Thoracic aorta (tissue), 2 donors: ENCODE measurements at places on chromosomes 16 and 17.
A peak's percentile ranks its signal among the peaks of the same experiment; 100 is the strongest.

DNA sequence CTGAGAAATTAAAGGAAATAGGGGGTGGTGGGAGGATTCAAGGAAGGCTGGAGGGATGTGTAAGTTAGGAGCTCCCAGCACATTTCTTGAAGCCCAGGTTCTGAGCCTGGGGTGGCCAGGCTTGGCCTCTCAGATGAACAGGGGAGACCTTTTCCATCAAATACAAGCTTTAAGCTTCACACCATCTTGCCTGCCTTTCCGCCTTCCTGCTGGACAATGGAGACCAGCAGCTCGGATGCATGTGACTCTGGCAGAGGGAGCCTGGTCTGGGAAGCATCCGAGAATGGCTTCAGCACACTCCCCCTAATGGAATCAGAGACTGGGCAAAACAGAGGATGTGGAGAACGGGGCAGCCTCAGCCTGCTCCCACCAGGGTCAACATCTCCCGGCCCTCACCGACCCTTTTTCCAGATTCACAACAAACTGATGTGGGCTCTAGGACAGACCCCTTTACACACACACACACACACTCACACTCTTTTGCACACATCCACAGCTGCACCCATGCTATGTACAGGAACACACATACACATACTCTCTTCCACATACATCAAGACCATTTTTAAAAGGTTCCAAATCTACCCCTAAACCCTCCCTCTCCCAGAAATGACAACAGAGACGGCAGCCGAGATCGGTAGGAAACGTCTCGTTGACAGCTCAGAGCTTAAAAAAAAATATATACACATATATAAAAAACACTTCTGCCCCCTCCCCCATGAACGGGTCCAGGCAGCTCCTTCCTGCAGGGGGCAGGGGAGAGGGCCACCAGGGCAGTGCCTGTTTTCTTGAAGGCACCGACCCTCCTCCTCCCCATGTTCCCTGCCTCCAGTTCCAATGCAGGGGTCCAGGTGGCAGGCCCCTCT lies 6.5 kb upstream of the ATXN7L3 start:
- H3K36me3 ChIP-seq: peaks cover 33% of the 10 kb centered on the region
- H3K27me3 ChIP-seq: no peaks in the 10 kb centered on the region
- H3K4me3 ChIP-seq: no peak overlapping the region
- DNase-seq: no peak
- no peak overlapping the region for H3K27ac ChIP-seq
- H3K4me1 ChIP-seq: peaks cover 12% of the 10 kb centered on the region

- H3K4me1 ChIP-seq: no peaks in the 10 kb centered on the region
- no peaks in the 10 kb centered on the region for H3K27me3 ChIP-seq
- no peaks in the 10 kb centered on the region for H3K36me3 ChIP-seq
- H3K4me3 ChIP-seq: no peak overlapping the region
- H3K27ac ChIP-seq: no peak overlapping the region
- DNase-seq: no peak
These were observed 25.2 kb downstream of the B4GALNT2 start for GRCh38 chr17:49157784-49158183.

DNA sequence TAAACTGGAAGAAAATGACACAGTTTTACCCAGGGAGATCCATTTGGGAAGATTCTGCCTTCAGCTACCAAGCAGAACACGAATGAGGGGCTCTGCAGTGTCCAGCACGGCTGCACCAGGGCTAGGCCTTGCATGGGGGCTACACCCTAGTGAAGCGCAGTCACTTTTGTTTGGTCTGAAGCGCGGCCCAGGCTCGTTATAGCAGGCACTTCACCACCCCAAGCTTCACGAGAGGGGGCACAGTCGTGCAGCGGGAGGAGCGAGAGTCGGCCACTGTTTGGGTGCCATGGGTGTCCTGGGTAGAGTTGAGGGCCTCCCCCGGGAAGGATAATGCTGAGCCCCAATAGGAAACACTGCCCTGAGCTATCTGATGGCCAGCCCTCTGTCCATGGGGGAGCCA lies 21.6 kb upstream of the IL17C start:
- no peak overlapping the region for H3K4me3 ChIP-seq
- DNase-seq: no peak
- no peak overlapping the region for H3K27ac ChIP-seq

DNA sequence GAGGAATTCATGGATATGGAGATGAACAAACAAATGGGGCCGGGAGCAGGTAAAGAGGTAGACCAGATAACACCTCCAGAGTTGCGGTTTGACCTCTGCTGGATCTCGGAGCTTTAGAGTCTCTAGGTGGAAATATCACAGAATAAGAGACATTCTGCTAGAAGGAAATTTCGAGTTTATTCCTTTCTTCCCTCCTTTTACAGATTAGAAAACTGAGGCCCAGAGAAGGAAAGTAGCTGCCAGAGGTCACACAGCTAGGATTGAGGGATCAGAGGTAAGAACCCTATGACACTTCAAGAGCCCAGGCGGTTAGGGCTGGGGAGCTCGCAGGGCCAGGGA lies 7.7 kb upstream of the COL1A1 start:
- no peaks in the 10 kb centered on the region for H3K27me3 ChIP-seq
- peak overlapping the region; percentile 98 for H3K27ac ChIP-seq
- peaks cover 40% of the 10 kb centered on the region for H3K4me1 ChIP-seq
- DNase-seq: no peak
- no peaks in the 10 kb centered on the region for H3K36me3 ChIP-seq

DNA sequence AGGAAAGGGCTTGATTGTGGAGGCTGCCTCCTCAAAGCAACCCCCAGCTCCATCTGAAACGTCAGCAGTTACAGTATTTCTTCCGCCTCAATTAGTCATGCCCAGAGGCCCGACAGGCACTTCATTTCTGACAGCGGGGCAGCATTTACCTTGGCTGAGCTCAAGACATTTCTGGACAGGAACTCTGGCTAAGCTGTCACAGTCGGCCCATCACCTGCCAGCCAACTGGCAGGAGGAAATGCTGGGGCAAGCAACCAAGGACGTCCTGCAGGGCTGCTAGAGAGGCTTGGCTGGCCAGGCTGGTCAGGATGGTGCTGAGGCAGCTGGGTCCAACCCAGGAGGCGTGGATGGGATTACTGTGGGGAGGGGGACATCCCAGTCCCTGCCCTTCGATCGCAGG lies 27.8 kb downstream of the PLXDC1 start:
- DNase-seq: no peak
- H3K36me3 ChIP-seq: no peaks in the 10 kb centered on the region
- no peak overlapping the region for H3K4me3 ChIP-seq
- no peak overlapping the region for H3K27ac ChIP-seq
- H3K4me1 ChIP-seq: peaks cover 6% of the 10 kb centered on the region
- no peaks in the 10 kb centered on the region for H3K27me3 ChIP-seq

GRCh38 chr17:9380361-9380760 lies 195.3 kb downstream of the STX8 start:
- no peaks in the 10 kb centered on the region for H3K4me1 ChIP-seq
- no peak overlapping the region for H3K4me3 ChIP-seq
- no peaks in the 10 kb centered on the region for H3K36me3 ChIP-seq
- no peak for DNase-seq

- H3K27ac ChIP-seq: no peak overlapping the region
- no peaks in the 10 kb centered on the region for H3K27me3 ChIP-seq
- no peak overlapping the region for H3K4me3 ChIP-seq
- no peak for DNase-seq
These were observed 1208.4 kb upstream of the CDH8 start for GRCh38 chr16:63244631-63245030.

DNA sequence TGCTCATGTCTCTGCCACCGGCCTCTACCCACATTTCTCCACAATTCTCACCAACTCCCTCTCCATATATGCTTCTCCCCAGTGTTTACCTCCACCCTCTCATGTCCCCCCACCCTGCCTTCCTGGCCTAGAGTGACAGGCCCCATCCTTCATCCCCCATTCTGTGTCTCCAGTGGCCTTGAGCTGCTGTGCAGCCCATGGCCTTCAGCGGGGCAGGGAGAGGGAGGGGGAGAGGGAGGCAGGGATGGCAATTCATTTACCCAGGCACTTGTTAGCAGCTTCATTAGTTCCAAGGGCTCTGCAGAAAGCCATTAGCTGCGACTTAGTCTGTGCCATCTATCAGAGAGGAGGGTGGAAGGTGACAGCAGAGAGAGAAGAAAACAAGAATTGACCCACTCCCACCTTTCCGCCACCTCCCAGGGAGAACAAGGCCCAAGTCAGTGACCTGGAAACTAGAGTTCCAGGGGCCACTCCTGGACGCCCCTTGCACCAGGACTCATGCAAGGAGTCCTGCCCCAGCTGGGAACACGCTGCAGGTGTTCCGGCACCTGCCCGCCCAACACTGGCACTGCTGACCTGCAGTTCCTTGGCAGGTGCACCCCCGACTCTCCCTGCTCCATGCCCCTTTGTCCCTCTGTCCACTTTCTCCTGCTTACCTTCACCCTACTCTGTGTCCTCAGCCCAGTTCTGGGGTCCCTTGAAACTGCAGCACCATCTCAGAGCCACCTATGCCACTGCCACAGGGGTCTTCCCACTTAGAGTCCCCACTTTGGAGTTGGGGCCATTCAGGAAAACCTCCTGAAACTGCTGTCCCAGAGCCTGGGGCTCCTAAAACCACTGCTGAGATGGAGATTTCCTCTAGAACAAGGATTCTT lies 23.5 kb upstream of the PYY start:
- peaks cover 2% of the 10 kb centered on the region for H3K27me3 ChIP-seq
- no peak for DNase-seq
- H3K4me3 ChIP-seq: no peak overlapping the region
- H3K27ac ChIP-seq: no peak overlapping the region

GRCh38 chr17:36592316-36592715 lies 637 bp downstream of the DHRS11 start:
- H3K27ac ChIP-seq: no peak overlapping the region
- no peak for DNase-seq

GRCh38 chr17:79230576-79230975 lies 156.0 kb downstream of the ENGASE start:
- H3K36me3 ChIP-seq: no peaks in the 10 kb centered on the region
- no peak overlapping the region for H3K27ac ChIP-seq
- peaks cover 7% of the 10 kb centered on the region for H3K4me1 ChIP-seq
- DNase-seq: no peak
- no peak overlapping the region for H3K4me3 ChIP-seq
- no peaks in the 10 kb centered on the region for H3K27me3 ChIP-seq

- no peaks in the 10 kb centered on the region for H3K4me1 ChIP-seq
- no peaks in the 10 kb centered on the region for H3K36me3 ChIP-seq
- DNase-seq: no peak
- H3K4me3 ChIP-seq: no peak overlapping the region
- no peak overlapping the region for H3K27ac ChIP-seq
These were observed 223.5 kb downstream of the CYB561 start for GRCh38 chr17:63222655-63223054.
